ENCODE measurements at places on chromosomes 11 and 22.
A peak's percentile ranks its signal among the peaks of the same experiment; 100 is the strongest.

DNA sequence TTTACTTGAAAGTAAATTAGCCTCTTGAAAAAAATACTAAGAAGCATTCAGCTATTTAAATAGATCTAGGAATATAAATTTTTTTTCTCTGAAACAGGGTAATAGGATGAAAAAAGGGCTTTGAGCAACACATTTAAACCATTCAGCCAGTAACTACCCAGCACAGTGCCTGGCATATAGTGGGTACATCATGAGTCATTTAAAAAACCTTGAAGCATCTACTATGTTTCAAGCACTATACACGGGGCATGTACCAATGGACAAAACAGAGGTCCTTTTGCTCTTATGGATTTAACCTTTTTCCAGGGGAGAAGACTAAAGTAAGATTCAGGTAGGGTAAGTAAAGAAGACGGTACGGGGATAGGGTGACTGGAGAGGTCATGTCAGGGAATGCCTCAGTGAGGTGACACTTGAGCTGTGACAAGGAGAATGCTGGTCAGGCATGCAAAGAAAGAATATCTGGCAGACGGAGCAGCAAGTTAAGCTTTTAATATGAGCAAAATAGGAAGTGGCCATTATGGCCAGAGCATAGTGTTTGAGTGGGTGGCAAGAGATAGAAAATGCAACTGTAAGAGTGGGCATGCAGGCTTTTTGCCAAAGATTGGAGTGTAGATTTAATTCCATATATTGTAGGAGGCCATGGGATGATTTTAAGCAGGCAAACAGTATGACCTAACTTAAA, 101.1 kb downstream of the HIPK3 start:
- DNase-seq: peak; percentile 51

- no peak for DNase-seq
Measured at GRCh38 chr11:92907671-92908070, 61.8 kb upstream of the MTNR1B start.

- DNase-seq: no peak
Measured at GRCh38 chr22:36977401-36977861, 41.8 kb downstream of the TST start.

GRCh38 chr11:67290801-67291200, 1.7 kb downstream of the ANKRD13D start:
- no peak for DNase-seq

DNA sequence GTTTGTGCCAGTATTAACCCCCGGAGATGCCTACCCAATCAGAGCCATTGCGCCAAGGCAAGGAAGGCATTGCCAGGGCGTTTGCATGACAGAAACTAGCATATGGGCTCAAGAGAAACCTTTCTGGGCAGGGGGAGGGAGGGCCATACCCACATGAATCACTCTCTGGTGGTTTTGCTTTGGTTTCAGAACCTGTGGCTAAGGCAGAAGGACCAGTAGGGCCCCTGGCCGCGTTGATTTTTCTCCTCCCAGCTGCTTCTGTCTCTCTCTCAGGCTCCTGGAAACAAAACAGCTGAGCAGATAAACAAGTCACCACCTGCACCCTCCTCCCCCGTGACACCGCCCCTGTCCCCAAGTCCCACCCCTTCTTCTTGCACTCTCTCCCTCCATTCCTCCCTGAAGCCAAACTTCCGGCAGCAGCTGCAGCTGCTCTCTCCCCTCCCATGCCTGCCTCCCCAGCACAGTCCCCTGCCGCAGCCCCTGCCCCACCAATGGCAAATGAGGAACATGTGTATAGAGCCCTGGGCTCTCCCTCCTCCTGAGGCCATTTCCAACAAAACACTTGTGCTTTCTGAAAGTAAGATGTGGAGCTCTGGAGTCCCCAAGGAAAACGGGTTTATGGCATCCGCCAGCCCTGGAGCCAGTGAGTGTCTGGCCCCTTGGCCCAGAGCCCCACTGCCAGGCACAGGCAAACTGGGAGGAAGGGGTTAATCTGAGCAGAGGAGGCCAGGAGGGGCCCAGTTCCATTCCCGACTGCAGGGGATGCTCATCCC, 39.0 kb upstream of the ADA2 start:
- no peak for DNase-seq

DNA sequence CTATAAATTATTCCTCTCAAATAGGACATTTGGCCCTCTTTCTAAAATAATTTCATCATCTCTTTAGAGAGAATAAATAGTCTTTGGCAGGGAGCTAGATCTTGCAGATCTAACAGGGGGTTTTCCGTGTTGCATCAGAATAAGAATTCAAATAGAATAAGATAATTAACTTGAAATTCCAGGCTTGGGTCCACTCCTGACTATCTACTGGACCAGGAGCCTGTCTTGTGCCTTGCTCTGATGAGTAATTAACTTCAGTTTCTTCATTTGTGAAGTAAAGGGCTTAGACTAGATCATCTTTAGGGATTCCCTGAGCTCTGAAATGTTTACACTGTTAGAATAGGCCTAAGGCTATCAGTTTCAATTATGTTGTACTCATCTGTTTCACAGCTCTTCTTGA, 23.5 kb upstream of the TMEM123 start:
- peak; percentile 65 for DNase-seq

DNA sequence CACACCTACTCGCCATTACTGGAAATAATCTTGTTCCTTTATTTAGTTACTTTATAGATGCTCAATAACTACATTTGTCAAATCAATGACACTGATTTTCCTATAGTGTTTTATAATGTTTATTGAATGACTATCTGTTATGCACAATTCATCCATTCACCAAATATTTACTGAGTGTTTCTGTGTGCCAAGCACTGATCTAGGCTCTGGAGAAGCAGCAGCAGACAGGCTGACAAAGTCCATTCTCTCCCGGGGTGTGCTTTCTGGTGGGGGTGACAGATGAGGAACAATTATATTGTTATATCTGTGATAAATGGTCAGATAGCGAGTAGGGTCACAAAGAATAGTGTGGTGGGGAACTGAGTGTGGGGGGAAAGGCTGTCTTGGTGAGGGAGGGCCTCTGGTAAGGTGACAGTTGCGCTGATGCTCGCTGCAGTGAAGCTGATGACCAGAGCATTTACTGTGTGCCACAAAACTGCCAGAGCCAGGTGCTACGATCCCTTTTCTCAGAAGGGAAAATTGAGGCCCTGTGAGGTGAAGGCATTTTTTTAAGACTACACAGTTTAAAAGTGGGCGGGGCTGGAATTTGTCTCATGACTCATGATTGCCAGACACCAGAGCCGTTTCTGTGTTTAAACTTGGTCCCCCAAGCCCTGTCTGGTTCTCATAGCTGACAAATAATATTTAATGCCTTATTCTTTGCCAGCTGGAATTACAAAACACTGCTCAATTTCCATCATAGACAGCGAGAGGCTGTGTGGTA, 10.2 kb downstream of the PACS1 start:
- DNase-seq: peak; percentile 18

- no peak for DNase-seq
Measured at GRCh38 chr11:117597071-117597470, 199.9 kb downstream of the DSCAML1 start.

GRCh38 chr22:39996732-39997131, 2.0 kb downstream of the FAM83F start:
- no peak for DNase-seq

All from inflammatory macrophage treated with lipopolysaccharide for 1 hour (primary cell).